ENCODE measurements at places on chromosomes 2 and 18.

GRCh38 chr2:122643725-122644329 lies 888.4 kb downstream of the TSN start:
- peak; percentile 40 for DNase-seq

DNA sequence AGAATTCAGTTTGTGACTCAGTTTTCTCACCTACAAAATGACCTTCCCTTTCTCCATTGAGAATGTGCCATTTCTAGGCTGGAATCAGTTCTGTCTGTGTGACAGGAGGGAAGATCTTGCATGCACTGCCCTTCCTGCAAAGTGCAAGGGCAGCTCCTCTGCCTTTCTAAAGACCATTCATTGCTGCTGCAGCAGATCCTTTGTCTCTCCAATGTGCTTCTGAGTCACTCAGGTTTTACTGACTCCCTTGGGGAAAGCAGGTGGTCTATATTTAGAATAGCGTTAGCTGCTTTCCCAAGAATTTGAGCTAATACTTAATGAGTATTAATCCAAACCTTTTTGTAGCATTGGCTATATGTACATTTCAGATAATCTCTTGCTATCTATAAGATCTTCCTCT lies 62.5 kb downstream of the DAW1 start:
- DNase-seq: no peak

DNA sequence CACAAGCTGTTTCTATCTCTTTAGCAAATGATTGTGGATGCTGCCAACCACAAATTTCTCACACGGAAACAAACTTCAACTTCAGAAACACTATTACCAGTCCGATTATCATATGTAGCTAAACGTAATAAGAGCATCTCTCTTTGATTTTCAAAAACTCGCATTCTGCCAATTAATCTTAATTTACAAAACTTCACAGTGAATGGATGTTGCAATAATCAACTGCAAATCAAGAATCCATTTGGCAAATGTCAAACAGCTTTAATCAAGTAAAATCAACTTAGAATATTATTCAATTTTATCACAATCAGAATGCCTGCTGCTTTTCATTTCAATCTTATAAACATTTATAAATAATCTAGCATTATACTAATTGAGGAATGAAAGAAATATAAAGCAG lies 54.2 kb downstream of the DTNB start:
- no peak for DNase-seq

GRCh38 chr2:149006883-149007543 lies 31.5 kb upstream of the LYPD6B start:
- DNase-seq: no peak

DNA sequence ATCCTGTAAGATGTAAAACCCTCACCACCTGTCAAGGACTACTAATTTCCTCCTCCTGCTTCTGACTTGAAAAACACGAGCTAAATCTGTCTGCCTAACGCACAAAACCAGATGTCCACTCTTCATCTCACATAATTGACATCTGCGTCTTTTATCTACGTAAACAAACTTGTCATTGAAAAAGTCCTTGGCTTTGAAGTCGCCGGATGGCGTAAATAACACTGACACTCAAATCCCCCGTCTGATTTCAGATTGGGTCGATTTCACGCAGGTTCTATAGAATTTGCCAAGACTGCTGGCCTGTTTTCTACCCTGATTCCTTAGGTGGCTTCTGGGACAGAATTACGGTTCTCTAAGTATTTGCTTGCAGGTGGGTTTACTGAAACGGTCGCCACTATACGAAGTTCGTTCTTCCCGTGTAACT lies 539 bp upstream of the MOB4 start:
- DNase-seq: no peak

DNA sequence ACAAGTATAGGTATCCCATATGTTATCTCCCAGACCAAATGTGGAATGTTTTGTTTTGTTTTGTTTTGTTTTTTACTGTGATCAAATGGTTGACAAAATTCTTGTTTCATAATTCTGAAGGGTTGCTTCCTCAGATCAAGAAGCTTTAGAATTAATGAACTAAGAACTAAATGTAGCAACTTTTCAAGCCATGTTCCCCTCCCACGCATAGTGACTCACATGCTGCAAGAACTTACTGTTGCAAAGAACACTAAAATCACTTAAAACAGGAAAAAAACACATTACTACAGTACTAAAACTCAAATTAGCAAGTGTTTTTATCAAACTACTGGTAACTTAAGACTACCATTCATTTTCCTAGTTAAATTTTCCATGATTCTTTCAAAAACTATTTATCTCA lies 30.6 kb downstream of the HNRNPLL start:
- DNase-seq: peak; percentile 7

- DNase-seq: no peak
These were observed 173.9 kb downstream of the FHOD3 start for GRCh38 chr18:36471393-36471792.

- DNase-seq: no peak
These were observed 312.4 kb upstream of the MEIS1 start for GRCh38 chr2:66122516-66122915.

DNA sequence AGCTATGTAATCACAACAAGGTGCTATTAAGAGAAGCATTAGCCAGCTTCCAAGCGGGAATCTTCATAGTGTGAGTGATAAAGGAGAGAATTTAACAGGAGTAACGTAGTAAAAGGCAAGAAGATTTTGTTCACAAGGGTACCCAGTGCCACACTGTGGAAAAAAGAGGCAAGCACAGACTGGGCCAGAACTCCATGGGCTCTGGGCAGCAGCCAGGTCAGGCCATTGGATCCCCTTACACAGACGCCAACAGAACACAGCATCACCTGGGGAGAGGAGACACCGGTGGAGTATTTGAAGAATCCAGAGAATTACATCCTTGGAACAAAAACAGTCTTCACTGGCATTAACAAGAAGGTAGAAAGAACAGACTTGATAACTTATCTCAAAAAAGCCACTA lies 21.2 kb downstream of the AMER3 start:
- no peak for DNase-seq

GRCh38 chr2:184765112-184765895 lies 167.0 kb downstream of the ZNF804A start:
- no peak for DNase-seq

DNA sequence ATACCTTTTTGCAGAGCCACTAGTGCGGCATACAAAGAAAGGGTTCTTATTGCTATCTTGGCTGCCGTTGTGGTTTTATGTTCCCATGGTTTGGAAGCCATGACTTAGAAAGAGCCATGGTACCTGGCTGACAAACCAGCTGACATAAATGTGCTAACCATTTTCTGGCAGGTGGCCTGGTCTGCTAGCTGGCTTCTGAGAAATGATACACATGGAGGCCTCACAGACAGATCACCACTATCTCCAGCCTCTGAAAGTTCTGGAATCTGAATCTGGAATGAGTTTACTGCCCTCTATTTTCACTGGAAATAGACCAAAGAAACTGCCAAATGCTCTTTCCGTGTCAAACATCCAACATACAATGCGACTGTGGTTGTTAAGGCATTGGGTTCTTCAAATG lies 123.7 kb downstream of the QPCT start:
- no peak for DNase-seq

DNA sequence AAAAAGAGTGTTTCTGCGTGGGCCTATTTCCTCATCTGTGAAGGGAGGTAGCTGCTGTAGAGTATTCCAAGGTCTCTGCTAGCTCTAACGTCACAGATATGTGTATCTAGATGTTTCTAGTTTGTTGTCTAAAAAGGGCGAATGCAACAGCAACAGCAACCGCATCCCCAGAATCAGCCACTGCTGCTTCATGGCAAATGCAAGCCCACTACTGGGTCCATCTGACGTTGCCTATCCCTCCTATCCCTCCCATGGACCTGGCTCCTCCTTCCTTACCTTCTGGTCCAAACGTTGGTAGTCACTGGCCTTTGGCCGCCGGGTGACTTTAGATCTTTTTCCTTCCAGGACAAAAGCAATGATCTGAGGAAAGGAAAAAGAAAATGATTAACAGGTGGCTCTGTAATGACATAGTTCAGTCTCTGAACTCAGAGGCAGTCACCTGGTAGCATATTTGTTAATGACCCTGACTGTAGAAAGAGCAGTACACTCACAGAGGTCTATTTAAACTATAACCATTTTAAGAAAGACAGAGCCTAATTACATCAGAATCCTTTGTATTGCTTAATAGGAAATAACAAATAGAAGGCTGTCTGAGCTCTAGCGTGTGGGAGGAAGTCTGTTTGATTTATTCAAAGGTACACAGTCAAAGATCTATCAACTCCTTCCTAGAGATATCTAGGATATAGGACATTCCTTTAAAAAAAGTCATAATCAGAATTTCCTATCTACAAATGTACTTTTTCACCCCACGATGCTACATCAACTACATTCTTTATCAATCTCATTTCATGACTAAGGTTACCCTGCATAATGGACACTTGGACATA lies 2.9 kb downstream of the TGOLN2 start:
- DNase-seq: no peak

DNA sequence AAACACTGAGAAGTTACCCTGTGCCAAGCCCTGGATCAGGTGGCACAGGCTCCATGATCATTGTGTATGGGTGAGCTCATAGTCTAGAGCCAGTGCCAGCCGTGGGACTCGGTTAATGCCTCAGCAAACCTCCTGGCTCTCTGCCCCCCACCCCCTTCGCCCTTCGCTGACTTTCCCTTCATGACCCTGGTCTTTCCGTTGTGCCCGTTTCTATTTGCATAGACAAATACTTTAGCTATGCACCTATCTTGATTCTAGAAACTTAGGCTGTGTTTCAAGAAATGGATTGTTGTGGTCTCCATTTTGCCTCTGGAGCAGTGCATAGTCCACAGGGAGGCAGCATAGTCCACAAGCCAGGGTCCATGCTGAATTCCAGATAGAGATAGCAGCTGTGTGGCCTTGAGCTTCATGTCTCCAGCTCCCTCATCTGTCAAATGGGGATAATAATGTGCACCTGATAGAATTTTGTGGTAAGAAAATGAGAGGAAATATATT lies 44.8 kb upstream of the KDM3A start:
- DNase-seq: peak; percentile 21

DNA sequence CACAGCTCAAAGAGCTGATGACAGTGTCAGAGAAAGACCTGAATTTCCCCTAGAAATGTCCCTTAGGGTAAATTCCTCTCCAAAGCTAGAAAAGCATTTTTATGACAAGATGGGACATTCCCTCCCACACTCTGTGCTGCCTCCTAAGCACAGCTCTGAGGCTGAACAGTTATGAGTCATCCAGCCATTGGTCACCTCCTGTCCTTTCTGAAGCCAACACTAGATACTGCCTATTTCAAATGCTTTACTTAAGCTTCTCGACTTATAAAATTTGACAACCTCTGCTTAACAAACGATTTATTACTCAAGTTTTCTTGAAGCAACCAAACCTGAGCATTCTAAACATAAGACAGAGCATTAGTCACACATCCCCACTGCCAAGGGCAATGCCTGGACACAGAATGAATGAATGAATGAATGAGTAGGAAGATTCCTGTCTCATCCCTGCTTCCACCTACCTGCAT lies 35.4 kb downstream of the B4GALT6 start:
- DNase-seq: no peak

- DNase-seq: no peak
These were observed 4.6 kb upstream of the ST8SIA3 start for GRCh38 chr18:57347784-57348183.

DNA sequence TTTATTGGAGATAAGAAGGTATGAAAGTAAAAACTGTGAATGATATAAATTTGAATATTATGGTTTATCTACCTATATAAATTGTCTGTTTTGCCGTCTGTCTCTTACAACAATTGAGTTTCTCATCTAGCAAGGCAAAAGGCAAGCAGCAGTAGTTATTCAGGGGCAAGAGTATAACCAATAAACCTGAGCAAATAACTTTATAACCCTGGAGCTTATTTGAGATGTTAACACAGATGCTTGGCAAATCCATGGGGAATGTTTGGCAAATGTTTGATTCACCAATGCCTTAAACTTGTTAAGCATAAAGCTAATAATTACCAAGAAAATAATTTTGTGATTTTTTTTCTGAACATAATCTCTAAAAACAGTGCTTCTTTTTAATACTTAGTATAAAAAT lies 9.9 kb upstream of the EPHA4 start:
- no peak for DNase-seq

- DNase-seq: no peak
These were observed 655.0 kb upstream of the CDH2 start for GRCh38 chr18:28831908-28832307.

GRCh38 chr18:27501671-27502070 lies 316.6 kb upstream of the CHST9 start:
- no peak for DNase-seq

GRCh38 chr2:239249048-239249447 lies 151.8 kb downstream of the HDAC4 start:
- DNase-seq: no peak

GRCh38 chr2:74648009-74648443 lies at the start of gene M1AP:
Gene M1AP, minus strand, starts transcription at chr2:74648330. Its CDS starts 8,055 bp downstream, at chr2:74640275.
- no peak for DNase-seq
